ENCODE measurements at places on chromosomes 3 and 15.

GRCh38 chr3:47715928-47716327 lies 65.8 kb downstream of the SMARCC1 start:
- DNase-seq: no peak

GRCh38 chr15:89760303-89761008 lies 9.4 kb upstream of the MESP1 start:
- no peak for DNase-seq

DNA sequence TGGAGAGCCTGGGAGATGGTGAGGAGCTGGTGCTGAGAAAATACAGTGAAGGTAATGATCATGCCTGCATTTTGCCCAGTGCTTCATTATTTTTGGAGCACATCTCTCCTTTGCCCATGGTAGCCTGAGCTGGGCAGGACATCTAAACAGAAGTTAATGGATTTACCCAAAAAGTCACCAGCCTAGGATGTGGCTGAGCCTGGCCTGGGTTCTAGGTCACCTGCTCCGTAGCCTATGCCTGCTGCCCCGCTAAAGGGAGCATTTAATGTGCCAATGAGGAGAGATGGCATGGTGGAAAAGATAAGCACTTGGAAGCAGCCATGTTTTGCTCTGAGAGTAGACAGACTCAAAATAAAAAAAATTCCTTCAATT lies 41.8 kb upstream of the RHO start:
- no peak for DNase-seq

- no peak for DNase-seq
Observed at GRCh38 chr3:171977860-171978259, 61.5 kb upstream of the FNDC3B start.

DNA sequence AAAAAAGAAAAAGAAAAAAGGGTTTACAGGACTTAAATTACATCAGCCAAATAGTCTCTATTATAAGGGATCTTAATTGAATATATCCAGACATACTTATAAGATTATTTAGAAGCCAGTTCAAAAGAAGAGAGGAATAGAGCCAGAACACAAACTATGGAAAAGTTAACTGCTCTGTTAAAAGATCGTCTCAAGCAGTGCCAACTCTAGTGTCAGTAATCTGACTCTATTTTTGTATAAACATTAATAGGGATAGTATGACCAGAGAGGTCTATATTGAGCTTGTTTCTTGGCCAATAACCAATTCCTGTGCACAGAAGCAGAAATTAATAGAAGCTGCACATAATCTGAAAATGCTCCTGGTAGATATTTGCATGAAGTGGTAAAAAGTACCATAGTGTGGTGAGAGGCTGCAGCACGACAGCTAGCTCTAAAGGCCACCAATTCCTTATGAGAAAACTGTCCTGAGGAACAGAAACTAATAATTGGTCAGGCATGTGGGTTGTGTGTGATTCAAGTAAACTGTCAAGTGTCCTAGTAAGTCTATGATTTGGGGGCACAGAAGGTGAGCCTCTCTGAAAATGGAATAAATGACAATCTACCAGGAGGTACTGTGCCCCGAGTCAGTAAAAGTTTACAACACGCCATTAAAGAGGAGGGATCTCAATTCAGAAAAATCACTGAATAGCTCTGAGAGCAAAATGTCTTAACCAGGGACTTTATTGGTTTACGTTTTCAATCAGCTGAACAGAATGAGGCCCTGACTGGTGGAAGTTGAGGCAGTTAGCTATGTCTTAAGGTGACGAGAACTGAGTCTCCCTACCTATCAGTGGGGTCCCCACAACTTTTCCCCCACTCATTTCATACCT lies 51.5 kb upstream of the NANOGP8 start:
- no peak for DNase-seq

GRCh38 chr3:157471064-157471463 lies 32.2 kb downstream of the VEPH1 start:
- DNase-seq: no peak

DNA sequence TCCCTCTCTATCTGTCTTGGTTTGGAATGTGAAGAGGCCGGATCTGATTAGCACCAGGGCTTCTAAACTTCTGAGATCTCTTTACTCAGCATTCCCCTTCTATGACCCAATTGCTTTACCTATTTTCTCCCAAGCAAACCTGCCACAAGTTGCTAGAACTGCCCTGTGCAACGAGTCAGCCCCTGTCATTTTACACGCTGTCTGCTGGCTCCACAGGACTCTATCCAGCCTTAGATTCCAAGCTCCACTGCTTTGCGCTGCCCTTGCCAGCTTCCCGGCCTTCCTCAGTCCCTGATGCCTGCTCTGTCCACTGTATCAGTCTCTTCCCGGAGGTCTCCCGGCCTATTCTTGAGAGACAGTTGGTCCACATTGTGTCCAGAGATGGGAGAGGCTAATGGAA lies 12.3 kb downstream of the CEP19 start:
- DNase-seq: no peak

DNA sequence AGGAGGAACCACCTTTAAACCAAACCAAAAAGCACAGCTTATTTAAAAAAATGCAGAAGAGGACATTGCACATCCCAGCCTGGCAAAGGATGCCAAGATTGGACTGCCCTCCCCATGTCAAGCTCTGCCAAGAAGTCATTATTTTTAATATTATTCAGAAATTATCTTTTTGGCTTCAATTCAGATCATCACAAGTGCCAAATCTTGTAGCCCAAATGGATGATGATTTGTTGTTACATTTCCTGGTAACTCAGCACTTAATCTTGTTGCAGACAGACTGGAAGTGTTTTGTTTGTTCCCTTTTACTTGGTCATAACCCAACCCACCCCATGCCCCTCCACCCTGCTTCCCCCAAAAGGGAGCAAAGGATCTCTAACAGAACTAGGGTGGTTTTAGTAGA lies 28.1 kb upstream of the LXN start:
- peak; percentile 59 for DNase-seq

DNA sequence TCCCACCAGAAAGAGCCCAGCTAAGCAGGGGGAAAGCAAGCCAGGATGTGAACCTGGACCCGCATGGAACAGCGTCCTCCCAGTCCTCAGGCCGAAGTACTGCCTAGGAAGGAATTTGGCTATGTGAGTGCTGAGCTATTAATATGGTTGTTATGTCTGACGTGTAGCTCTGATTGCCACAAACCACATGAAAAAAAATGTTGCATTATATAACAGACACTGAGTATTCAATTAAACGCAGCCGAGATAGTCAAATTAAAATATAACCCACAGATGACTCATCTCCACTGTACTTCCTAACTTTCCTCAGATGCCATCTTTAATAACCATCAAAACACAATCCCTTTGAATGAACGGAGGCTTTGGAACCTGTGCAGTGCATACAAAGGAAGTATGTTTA lies 111.1 kb downstream of the GABRB3 start:
- no peak for DNase-seq

GRCh38 chr3:151452841-151453240 lies 8.0 kb downstream of the IGSF10 start:
- no peak for DNase-seq

GRCh38 chr3:4949659-4950058 lies 29.6 kb upstream of the BHLHE40 start:
- DNase-seq: no peak

DNA sequence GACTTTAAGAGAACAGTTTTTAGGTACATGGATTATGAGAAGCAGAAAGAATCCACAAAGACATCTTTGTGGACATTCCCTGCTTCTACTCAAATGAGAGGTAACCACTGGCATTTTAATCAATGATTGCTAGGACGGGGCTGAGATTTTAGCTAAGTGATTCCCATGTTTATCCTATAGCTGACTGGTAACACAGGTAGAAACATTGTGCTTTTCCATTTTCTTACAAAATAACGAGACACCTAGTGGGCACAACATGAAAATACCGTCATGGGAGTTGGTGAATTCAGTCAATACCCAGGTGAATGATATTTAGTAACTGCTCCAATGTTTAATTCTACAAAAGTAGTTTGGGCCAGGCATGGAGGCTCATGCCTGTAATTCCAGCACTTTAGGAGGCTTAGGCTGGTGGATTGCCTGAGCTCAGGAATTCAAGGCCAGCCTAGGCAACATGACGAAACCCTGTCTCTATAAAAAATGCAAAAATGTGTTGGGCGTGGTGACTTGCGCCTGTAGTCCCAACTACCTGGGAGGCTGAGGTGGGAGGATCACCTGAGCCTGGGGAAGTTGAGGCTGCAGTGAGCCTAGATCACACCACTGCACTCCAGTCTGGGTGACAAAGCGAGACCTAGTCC lies 37.2 kb upstream of the DENND4A start:
- peak; percentile 15 for DNase-seq

GRCh38 chr15:88004399-88004798 lies 252.1 kb downstream of the NTRK3 start:
- no peak for DNase-seq

DNA sequence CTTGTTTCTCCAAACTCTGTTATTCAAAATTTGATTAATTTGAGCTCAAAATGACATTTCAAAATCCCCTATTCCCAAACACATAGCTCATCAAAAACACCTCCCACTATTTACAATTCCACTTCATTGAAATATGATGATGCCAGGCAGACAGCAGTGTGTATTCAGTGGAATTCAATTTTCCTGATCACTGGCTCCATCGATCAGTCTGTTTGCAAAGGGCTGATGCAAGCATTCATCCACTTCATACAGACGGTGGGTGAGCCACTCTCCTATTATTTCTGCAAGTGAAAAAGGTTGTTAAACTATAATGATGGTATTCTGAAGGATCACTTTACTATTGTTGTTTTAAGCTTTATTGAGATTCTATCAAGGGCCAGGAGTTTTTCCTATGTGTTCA lies 90.7 kb downstream of the RTP4 start:
- DNase-seq: no peak

DNA sequence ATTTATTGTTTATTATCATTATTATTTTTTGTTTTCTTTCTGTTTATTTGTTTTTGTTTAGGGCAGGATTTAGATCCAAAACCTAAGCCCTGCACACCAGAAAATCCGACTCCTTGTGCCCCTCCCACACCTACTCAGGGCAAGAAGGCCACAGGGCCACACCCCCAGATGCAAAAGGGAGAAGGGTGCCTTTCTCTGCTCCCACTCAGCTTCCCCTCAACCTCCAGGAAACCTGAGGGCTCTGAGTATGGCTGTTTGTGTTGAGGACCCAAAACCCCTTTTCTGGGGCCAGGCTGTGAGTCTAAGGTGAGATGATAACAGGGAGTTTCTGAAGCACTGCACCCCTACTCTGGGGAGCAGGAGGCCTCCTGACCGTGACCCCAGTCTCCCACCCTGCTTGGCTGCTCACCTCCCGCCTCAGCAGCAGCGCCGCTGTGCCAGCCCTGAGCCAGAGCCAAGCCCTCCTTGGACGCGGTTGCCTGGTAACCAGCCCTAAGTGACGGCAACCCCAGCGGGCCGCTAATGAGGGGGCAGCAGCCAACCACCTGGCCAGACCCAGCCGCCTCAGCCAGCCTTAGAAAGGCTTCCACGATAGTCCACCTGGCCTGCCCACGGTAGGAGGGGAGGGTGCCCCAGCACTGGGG lies 6.4 kb upstream of the C15orf39 start:
- DNase-seq: peak; percentile 86

- no peak for DNase-seq
Observed at GRCh38 chr3:94011233-94011711, 17.1 kb downstream of the STX19 start.

DNA sequence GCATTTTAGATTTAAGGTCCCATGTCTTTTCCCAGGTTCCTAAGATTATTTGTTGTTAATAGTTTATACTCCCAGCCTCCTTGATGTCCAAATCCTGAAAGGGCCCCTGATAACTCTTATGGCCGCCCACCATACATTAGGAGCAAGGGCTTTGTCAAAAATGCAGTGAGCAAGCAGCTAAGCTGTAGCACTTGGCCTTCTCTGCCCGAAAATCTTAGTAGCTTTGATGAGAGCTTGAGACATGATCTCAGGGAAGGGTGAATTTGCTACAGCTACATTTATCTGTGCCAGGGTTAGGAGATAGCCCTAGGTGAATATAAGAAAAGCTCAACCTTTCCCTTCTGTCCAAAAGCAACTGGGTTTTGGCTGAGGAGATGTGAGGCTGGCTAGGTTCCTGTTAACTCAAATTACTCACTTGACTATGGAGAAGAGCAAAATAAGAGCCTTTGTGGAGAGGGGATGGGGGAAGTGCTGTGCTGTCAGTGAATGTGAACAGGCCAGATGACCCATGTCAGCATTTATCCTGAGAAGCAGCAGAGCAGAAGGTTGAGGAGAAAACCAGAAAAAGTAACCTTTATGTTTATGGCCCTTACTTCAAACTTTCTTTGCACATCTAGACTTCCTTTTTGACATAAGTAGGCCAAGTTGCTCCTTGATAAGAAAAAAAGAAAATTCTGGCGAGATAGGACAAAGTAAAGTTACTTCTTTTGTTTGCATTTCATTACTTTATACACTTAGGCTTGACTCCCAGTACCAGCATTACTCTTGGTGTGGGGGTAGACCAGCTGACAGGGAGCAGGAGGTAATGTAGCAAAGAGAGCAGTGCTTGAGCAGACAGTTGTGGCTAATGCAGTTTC lies 21.1 kb downstream of the MAPK6 start:
- DNase-seq: no peak

DNA sequence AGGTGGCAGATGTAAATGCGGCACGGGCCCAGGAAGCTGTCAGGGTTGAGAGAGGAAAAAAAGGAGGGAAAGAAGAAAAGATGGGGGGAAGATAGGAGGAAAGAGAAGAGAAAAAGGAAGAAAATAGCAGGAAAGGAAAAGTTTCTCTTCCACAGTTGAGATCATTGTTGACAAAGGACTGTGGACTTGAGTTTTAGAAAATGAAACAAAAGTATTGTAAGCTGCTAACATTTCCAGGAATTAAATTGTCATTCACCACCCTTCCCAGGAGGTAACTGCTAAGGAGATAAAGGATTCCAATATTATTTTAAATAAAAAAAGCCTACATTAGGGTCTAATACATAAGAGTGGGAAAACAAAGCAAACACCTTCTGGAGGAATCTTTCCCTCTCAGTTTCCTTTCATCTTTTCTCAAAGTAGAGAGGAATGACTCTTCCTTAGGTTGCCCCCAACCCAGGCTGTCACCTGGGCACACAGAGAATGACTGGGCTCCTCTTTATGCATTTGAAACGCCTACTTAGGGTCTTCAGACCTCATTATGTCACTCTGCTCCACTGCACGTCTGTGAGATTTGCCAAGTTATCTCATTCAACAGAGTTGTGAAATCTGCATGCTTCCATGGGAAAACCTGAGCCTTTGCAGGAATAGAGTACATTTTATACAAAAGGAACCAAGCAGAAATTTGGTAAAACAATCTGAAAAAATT lies 194.0 kb downstream of the TNIK start:
- no peak for DNase-seq

DNA sequence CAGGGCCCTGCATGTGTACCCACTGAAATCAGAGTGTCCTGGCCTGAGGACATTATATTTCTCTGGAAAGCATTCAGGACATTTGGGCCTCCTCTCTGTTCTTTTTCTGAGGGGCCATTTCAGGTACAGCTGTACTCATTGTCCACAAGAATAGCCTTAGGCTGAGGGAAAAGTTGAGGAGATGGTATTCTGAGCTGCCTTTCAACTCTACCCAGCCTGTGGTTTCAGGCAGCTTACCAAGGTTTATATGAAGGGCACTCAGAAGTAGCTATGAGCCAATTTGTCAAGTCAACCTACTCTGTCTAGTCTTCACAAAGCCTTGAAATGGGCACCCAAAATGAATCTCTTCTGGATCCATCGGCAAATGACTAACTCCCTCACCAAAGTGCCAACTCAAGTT lies 9.4 kb downstream of the ATP13A4 start:
- DNase-seq: no peak

- no peak for DNase-seq
Observed at GRCh38 chr3:33926998-33927605, 128.7 kb downstream of the PDCD6IP start.
